Parietal lobe (tissue), 2 donors: ENCODE measurements at places on chromosomes 1 and 21. TPM values are rescaled to one million over a fixed set of nuclear protein-coding genes. Genes with fewer than 3 reads are reported as not detected.

AMY1A gene
- not detected for total RNA-seq

GIPC2 gene
- total RNA-seq, result 0.31 TPM

PPP1R12B gene
- 103 TPM for total RNA-seq

KRTAP23-1 gene
- total RNA-seq, result not detected

ZMYND12 gene
- total RNA-seq, result 0.63 TPM

CHIA gene
- total RNA-seq, result not detected

MROH9 gene
- not detected for total RNA-seq

FBXO28 gene
- total RNA-seq, result 54.8 TPM

S100A12 gene
- 1.6 TPM for total RNA-seq

ERG gene
- total RNA-seq, result 2.5 TPM

ZSWIM5 gene
- 38.8 TPM for total RNA-seq

CD1D gene
- total RNA-seq, result 0.94 TPM

TEX38 gene
- not detected for total RNA-seq

TRAF3IP3 gene
- not detected for total RNA-seq

CASZ1 gene
- 0.63 TPM for total RNA-seq

NCAM2 gene
- 60.1 TPM for total RNA-seq

DOP1B gene
- 72.0 TPM for total RNA-seq
